ENCODE measurements at places on chromosomes 5 and 9.
A peak's percentile ranks its signal among the peaks of the same experiment; 100 is the strongest.

GRCh38 chr5:81361600-81361999 is 32.3 kb downstream of the ACOT12 start:
- no peak for DNase-seq

DNA sequence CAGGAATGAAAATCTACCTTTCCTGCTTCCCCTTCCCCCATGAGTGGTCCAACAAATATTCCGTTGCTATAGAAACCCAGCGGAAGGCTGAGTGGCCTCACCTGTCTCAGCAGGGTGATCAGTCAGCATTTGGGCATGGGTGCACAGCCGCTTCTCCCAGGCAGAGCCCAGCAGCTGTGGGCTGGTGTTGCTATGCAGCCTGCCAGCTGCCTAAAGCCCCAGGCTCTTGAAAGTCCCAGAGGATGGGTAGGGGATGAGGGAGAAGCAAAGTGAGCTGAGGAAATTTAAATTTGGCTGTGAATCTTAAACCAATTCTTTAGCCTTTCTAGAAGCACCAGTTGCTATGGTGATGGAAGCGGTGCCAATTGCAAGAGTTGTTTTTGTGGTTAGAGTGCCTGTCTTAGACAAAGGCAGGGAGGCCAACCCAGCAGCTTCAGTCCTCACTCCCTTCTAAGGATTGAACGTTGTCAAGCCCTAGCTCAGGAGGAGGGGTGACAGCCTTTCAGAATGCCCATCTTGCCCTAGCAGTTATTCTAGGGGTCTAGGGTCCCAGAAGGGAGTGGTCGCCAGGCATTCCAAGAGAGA is 151.5 kb upstream of the PITX1 start:
- peak; percentile 41 for DNase-seq

DNA sequence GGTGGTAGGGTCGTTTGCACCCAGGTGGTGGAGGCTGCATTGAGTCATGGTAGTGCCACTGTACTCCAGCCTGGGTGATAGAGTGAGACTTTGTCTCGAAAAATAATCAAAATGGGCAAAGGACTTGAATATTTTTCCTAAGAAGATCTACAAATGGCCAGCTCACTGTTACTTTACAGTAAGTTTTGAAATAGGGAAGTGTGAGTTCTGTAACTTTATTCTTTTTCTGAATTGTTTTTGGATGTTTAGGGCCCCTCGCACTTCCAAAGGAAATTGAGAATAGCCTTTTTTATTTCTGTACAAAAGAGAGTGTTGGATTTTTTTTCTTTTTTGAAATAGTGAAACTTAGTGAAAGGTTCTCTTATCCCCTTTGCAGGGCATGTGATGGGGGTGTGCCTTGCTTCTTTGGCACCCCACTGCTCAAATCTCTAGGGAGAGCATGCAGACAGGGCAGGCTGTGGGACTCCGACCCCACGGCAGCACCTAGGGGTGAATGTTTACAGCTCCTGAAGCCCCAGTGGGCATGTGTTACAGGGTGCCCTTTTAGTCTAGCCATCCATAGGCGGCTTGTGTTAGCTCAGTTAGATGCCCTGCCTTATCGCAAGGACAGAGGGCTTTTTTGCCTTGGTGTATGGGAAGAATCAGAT is 33.3 kb downstream of the GPBP1 start:
- DNase-seq: no peak

- DNase-seq: no peak
Measured at GRCh38 chr9:74494490-74494889, 2.6 kb upstream of the RORB start.

GRCh38 chr9:123036893-123037545 is 3.6 kb downstream of the GPR21 start:
- DNase-seq: no peak

GRCh38 chr5:1545805-1546355 is 22.1 kb upstream of the LPCAT1 start:
- DNase-seq: no peak

DNA sequence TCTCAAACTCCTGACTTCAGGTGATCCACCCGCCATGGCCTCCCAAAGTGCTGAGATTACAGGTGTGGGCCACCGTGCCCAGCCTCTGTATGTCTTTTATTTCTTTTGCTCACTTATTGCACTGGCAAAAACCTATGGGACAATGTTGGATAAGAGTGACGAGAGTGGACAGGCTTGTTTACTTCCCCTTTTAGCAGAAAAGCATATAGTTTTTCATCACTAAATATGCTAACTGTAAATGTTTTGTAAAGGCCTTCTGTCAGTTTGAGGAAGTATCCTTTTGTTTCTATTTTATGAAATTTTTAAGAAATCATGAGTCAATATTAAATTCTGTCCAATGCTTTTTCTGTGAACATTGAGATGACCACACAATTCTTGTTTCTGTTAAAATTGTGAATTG is 103.3 kb downstream of the AUH start:
- DNase-seq: no peak

DNA sequence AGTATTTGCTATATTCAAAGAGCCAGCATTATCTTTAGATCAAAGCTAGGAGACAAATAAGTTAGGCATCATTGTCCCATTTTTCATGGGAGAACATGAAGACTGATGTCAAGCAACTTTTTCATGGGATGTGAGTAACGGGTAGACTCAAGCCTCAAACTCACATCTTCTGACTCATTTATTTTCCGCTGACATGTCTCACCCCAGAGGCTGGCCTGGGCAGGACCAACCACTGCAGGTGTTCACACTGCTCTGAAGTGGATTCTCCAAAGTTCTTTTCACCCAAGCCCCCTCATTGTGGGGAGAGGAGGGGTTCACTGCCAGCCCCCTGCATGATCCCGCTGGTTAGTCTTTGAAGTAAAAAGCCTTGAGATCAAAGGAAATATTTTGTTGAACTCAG is 34.9 kb upstream of the BASP1 start:
- no peak for DNase-seq

DNA sequence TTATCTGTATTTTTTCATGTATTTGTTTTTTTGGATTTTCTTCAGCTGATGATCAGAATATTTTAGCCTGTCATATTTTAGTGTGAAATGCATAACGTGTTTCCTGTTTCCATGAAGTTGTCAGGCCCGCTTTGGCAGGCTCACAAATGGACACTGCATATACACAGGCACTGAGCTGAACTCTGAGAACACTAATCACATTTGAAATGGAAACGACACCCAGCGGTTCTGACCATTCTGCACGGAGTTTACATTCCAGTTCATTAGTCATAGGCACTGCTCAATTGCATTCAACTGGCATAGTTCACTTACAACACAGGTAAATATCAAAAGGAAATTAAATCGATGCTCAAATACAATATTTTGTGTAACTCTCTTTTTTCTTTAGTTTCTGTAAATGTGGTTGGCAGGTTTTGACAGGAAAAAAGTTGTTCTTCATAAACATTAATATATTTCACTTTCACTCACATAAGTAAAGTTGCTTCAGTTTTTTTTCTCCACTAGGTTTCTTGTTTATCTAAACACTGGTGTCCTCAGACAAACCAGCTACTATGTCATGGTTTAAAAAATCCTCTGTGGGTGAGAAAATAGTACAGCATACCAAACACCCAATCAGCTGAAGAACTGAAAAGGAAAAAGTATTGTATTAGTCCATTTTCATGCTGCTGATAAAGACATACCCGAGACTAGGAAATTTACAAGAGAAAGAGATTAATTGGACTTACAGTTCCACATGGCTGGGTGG is 559.0 kb upstream of the DAP start:
- no peak for DNase-seq

DNA sequence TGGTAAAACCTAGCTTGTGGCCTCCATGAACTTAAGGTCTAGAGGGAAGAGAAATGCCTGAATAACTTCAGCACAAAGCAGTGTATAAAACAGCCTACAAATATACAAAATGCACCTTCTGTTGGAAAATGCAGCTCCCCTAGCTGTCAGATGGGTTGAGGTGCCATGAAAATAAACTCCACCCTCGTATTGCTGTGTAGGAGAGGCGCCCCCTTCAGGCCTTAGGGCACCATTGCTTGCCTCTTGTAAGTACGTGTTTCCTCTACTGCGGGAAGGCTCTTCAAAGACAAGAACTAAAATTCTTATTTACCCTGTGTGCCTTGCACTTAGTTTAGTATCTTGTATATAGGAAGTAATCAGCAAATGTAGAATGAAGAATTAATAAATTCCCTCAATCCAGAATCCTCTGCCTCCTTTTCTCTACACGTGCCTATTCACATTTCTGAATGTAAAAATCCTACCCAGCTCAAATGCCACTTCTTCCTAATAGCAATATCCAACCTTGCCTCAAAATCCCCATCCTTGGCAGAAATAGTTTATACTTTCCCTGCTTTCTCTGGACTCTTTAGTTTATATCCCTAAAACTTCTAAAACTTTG is 393.7 kb upstream of the PDE4D start:
- peak; percentile 67 for DNase-seq

DNA sequence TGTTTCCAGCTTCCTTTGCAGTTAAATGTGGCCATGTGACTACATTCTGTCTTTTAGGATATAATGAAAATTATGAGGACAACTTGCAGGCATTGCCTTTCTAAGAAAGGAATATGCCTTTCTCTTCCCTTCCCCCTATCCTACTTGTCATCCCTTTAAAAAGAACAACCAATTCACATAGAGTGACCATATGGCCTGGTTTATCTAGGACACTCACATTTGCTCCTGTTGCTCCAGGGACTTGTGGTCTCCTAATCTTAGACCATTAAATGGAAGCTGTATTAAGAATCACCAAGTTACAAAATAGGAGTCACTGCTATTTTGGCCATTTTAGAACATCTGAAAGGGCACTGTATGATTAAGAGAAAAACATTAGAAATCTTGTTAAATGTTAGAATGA is 520.3 kb downstream of the DTWD2 start:
- DNase-seq: no peak

DNA sequence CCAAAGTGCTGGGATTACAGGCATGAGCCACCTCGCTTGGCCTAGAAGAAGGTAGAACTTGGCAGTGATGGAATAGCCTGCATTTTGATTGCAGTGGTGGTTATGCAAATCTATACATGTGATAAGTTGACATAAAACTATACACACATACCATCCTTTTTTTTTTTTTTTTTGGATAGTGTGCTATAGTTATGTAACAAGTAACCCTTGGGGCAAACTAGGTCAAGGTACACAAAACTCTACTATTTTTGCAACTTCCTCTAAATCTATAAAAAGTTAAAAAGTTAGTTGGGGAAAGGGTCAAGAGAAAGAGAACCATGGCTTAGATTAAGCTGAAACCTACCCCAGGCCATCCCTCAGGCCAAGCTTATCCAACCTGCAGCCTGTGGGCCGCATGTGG is 11.1 kb downstream of the TRIM14 start:
- no peak for DNase-seq

GRCh38 chr5:125874717-125875116 is 548.5 kb upstream of the GRAMD2B start:
- DNase-seq: no peak

DNA sequence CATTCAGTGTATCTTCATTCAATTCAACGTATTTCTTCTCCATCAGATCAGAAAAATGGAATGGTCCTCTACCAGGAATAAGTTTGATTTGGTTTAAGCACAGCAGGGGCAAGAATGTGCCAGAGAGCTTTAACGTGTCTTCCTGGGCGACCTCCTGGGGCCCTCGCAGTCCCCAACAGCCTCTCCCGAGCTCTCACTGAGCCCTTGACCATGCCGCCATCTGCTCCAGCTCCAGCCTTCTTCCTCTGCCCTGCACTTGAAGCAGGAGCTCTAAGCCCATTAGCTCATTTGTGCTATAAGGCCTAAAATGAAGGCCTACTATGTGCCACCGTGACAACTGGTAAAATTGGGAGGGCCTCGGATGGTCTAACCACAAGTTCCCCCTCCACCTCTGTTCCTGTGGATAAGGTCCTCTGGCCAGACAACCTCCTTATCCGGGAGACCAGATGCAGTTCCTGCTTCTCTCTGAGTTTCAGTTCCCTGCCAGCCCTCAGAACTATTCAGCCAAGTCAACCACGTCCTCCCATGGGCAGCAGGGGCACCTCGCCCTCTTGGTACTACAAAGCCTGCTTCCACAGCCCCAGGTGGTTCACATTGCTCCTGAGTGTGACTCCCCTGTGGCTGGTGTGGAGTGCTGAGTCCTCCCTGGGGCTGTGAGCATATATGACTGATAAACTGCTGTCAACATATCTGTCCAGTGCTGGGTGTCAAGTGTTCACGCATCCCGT is 35.8 kb downstream of the C5orf15 start:
- no peak for DNase-seq

GRCh38 chr9:78031444-78031892 is at the start of gene GNAQ:
GNAQ (minus strand) TSS chr9:78031811; CDS start chr9:78031235, 576 bp downstream.
- no peak for DNase-seq

GRCh38 chr9:90825586-90825985 is 24.0 kb downstream of the SYK start:
- no peak for DNase-seq

GRCh38 chr9:115972362-115972761 is 181.2 kb upstream of the PAPPA start:
- DNase-seq: no peak

DNA sequence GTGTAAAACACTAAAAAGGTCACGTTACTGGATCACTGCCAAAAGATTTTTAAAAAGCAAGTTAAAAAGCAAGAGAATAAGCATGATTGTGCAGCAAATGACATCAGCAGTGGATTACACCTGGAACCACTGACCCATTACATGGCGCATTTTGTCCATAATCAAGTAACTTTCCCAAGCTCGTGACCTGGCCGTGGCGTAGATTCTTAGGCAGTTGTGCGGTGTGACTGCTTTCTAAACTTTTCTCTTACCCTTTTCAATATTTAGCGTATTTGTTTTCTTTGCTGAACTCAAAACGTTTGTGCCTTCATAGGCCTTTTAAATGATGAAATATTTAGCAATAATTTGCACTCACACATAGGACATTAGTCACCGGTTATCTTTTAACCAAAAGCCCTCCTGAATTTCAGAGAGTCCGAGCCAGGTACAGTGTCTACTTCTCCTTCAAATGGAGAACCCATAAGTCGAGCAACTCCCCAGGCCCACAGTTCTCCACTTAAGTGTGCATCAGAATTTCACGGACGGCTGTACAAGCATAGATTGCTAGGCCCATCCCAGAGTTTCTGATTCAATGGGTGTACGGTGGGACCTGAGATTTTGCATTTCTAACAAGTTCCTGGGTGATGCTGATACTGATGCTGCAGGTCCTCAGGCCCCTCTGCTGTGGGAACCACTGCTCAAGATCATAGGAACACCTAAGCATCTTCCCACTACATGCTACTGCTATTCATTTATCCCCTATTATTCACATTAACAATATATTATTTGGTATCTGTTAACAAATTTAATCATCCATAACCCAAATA is 144.4 kb downstream of the GLIS3 start:
- DNase-seq: no peak

DNA sequence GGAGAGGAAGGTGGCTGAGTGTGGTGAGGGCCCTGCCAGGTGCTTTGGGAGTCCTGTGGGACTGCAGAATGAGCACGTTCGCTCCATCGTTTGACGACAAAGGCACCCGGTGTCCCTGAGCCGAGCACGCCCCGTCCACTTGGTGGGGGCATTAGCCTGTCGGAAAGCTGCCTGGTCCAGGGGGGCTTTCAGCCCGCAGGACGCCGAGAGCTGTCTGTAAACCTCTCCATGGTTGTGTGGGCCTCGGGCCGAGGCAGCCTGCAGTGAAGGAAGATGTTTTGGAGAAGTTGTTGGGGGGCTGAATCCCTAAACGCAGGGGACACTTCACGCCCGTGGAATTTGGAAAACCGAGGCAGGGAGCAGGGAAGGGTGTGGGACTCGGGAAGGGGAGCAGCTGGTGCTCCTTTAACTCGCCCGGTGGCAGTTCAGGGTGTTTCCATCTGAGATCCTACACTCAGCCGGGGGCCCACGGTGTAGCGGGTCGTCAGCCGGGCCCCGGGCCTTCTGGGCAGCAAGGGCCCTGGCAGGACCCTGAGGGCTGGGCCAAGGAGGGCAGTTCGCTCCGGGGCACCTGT is 53.8 kb downstream of the MRPL36 start:
- DNase-seq: no peak

All from fibroblast of pulmonary artery (primary cell).